Activated CD4-positive, alpha-beta T cell treated with anti-CD3 and anti-CD28 coated beads for 36 hours (primary cell): ENCODE measurements at places on chromosomes 7 and 10.

DNA sequence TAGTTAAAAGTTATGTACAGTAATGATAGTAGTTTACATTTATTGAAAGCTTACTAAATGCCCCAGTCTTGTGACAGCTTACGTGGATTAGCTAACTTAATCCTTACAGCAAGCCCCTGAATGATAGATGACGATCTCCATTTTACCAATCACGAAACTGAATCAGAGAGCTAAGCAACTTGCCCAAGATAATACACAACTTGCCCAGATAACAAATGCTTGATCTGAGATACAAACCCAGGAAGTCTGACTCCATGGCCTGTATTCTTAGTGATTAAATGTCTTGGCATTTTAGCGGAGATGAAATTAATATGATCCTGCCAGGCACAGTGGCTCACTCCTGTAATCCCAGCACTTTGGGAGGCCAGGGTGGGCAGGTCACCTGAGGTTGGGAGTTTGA is 46.9 kb upstream of the FMC1 start:
- DNase-seq, result no peak

GRCh38 chr7:132355048-132355447 is 221.2 kb downstream of the PLXNA4 start:
- DNase-seq, result no peak

DNA sequence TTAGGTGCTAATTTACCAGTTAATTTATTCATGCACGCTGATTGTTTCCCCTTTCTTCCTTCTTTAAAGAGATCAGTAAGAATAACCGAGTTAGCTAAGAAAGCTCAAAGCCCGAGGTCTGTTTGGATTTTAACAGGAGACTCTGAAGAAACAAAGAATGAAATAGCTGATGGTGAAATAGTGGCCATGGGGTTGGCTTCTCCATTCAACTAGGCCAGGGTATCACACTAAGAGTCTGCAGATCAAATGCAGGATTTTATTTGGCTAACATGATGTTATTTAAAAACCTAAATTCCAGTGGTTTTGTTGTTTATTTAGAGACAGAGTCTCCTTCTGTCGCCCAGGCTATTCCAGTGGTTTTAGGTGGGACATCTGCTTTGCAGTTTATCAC is 65.2 kb upstream of the SYPL1 start:
- no peak for DNase-seq

- DNase-seq, result no peak
Observed at GRCh38 chr7:145817687-145818086, 298.9 kb upstream of the CNTNAP2 start.

GRCh38 chr10:75355706-75356105 is 45.9 kb downstream of the ZNF503 start:
- no peak for DNase-seq

DNA sequence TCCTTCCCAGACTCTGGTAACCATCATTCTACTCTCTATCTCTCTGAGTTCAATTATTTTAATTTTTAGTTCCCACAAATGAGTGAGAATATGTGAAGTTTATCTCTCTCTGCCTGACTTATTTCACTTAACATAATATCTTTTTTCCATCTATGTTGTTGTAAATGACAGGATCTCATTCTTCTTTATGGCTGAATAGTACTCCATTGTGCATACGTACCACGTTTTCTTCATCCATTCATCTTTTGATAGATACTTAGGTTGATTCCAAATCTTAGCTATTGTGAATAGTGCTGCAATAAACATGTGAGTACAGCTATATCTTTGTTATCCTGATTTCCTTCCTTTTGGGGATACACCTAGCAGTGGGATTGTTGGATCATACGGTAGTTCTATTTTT is 23.9 kb downstream of the RPA3 start:
- DNase-seq, result no peak

- no peak for DNase-seq
Observed at GRCh38 chr10:129098517-129098916, 368.5 kb upstream of the MGMT start.

- DNase-seq, result peak; percentile 37
Observed at GRCh38 chr7:4748231-4748681, 27.2 kb upstream of the AP5Z1 start.

GRCh38 chr7:108001764-108002725 is 916 bp downstream of the LAMB1 start:
- peak; percentile 16 for DNase-seq

DNA sequence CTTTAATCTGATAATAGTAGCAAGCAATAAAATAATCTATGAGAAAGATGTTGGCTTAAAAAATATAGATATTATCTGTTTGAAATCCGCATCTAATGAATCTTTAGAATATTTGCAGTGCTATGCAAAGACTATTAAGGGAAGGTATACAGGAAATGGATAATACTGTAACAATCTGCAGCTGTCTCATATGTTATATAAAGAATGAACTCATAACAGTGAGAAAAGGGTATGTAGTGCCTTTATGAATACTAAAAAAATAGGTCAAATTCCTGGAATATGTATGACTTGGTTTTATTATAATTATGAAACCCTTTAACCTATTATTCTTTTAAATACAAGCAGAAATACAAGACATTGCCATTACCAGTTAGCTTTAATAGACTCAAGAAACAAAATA is 105.1 kb upstream of the GPR22 start:
- no peak for DNase-seq

GRCh38 chr7:80781561-80781979 is 137.3 kb downstream of the SEMA3C start:
- no peak for DNase-seq
